ENCODE measurements at places on chromosomes 5 and 9.

- DNase-seq, result no peak
Observed at GRCh38 chr9:125985142-125985997, 238.2 kb downstream of the PBX3 start.

- DNase-seq, result no peak
Observed at GRCh38 chr5:150175536-150175935, 9.0 kb downstream of the CDX1 start.

DNA sequence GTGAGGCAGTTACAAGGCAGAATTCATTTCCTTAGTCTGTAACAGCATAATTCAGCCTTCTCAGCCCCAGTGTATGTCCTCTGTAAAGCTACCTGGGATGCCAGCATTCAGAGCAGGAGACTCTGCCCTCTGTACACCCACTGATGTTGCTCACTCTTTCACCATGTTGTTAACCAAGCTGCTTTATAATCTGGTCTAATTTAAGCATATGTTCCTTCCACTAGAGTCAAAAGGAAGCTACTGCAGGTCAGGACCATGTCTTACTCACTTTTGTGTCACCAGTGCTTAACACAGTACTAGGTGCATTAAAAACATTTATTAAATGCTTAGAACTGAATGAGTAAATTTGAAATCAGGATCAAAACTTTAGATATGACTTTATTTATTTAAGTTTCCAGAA is 185.6 kb downstream of the FBXL17 start:
- no peak for DNase-seq

DNA sequence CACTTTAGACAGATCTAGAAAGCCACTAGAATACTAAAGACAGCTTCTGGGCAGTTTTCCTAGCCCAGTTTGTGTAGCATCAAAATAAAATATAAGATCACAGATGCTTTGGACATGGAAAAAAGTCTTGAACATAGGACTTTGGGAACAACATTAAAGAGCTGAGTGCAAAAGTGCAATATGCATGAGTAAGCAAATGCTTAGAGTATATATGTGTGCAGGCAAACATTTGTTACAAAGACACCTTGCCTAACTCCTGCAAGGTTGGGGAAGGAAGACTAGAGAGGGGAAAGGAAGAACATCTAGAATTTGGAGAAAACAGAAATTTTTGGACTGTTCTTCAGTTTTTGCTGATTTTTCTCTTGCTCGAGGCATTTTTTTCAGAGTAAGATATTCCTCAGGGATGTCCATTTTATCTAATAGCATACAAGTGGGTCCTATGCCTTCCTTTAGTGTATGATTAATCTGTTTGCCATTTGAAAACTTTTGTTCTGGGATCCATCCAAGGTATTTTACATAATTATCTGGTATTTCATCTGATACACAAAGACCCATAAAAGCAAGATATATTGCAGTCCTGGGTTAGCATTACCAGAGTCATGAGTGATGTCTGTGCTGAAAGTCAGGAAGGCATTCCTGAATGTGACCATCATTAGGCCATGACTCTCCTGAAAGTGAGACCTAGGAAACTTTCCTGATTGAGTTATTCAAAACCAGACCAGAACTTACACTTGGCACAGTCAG is 142.0 kb upstream of the RGMB start:
- no peak for DNase-seq

GRCh38 chr5:131252824-131253171 is 11.1 kb upstream of the CDC42SE2 start:
- no peak for DNase-seq

DNA sequence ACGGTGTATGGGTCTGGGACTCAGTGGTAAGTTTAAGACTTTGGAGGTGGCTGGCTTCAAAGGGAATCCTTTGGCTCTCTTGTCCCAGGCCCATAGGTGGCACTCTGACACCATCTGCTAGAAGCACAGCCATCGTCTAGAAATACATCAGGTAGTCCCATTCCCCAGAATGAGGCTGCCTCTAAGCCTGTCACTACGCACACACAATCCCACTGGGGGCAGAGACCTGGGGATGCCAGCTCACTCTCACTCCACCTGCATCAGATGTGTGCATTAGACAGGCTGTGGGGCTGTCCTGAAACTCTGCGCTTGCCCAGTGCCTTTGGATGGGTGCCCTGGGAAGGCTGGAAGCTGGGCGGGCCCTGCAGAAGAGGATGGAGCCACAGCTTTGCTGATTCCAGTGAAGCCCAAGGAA is 127.5 kb upstream of the PANK3 start:
- DNase-seq, result no peak

DNA sequence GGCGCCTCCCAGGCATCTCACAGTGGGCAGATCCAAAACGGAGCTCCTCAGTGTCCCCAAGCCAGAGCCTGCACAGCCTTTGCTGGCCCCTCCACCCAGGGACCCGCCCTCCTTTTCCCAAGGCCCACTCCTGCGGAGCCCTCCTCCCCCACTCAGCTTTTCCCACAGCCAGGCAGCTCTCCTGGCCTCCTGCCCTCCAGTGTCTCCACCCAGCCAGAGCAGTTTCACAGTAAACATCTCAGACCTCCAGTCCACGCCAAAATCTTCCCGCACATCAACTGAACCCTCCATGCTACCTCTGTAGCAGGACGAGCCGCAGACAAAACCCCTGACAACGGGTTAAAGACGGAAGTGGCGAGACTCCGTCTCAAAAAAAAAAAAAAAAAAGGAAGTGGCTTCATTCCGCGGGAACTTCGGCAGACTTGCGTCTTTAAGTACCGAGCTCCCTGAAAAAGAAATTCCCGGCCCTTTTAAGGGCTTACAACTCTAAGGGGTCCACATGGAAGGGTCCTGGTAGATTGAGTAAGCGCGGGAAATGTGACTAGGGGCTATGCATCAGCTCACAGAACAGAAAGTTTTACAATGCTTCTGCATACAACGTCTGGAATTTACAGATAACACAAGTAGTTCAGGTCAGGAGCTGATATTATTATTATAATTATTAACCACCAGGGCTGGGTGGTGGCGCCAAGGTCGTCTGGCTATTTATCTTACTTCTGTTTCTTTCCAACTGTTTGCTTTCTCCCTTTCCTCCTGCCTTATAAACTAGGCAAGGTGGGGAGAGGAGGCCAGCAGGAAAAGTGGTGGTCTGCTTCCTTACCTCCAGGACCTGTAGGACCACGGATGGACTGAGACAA is 11.4 kb upstream of the GRIN1 start:
- DNase-seq, result no peak

All from stimulated activated CD8-positive, alpha-beta memory T cell treated with anti-CD3 and anti-CD28 coated beads, Interleukin-15, amount 100 ng/mL, for 4 hours (primary cell).